SW480 (cell line): ENCODE measurements at places on chromosomes 5 and 9.

DNA sequence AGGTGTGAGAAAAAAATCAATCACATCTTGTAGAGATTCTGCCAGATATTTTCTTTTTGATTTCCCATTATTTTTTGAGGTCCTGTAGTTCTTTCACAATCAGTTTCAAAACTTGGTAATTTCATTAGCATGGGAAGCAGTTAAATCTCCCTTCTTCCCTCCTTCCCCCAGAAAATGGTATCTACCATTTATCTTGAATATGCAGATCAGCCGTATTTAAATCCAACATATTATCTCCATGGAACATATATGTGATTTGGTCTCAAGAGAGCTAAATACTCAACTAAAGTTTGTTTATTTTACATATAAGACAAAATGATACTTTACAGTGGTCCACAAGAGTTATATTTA lies 1034.8 kb downstream of the CDH12 start:
- no peak for DNase-seq

GRCh38 chr9:75088646-75089372 lies 495 bp downstream of the OSTF1 start:
- peak; percentile 77 for DNase-seq

GRCh38 chr5:34450338-34450737 lies 205.8 kb upstream of the RAI14 start:
- no peak for DNase-seq

GRCh38 chr5:94577466-94578245 lies 40.7 kb downstream of the KIAA0825 start:
- DNase-seq, result no peak

GRCh38 chr5:1897816-1898450 lies 15.2 kb upstream of the IRX4 start:
- no peak for DNase-seq

DNA sequence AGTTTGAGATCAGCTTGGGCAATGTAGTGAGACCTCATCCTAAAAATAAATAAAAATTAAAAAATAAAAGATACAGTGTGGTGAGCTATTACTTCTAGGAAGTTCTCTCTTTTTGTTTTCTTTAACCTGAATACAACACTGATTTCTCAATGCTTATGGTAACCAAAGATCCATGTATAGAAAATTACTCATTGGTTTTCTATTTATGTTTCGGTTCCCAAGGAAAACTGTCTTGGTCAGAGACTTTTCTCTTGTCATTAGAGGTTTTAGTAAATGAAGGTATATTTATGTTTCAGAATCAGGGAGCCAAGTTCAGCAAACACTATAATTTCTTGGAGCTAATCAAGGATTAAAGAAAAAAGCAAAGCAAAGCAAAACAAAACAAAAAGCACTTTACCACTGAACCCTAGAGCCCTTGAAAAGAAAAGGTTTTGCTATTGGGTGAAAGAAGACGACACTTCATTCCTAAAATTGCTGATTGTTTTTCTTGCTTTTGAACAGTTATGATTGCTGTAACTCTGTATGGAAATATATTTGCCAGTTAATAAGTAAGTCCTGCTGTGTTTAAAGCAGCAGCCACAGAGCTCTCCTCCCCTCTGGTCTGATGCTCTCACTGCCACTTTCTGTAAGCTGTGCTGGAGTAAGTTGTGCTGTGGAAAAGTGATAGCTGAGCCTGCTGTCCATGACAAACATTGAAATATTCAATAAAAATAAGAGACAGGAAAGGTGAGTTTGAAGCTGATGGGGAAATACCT lies 298.2 kb downstream of the CD180 start:
- no peak for DNase-seq

- no peak for DNase-seq
These were observed 90.3 kb upstream of the RANBP6 start for GRCh38 chr9:6105738-6106137.
